HS-27A (cell line): ENCODE measurements at places on chromosomes 2 and 18.

- DNase-seq, result no peak
Measured at GRCh38 chr2:223918671-223919134, 26.4 kb downstream of the WDFY1 start.

GRCh38 chr2:46647041-46647440, 167.7 kb downstream of the TMEM247 start:
- DNase-seq, result no peak

DNA sequence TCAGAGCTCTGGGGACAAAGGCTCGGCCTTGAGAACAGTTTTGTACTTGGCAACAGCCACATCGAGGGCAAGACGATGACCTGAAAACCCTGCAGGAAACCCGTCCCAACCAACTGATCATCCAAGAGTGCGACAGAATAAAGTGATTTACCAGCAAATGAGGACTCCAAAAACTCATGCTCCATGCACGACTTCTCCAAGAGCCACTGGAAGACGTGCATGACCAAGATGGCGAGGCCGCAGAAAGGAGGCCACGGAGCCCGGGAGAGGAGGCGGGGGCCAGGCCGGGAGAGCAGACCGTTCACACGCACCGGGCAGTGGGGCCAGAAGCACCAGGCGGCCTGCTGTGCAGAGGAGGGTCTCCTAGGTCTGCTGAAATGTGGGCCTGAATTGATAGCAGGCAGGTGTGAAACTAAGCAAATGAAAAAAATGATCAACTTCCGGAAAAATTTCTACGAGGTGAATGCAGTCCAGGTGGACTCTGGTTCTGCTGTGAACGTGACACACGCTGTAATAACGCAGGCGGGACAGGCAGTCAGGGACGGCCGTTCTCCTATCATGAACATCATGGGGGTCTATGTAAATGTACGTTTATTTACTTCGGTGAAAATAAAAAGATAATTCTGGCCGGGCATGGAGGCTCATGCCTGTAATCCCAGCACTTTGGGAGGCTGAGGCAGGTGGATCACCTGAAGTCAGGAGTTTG, 252.2 kb downstream of the HDAC4 start:
- DNase-seq, result no peak

GRCh38 chr2:65435625-65436168, 3.3 kb upstream of the SPRED2 start:
- DNase-seq, result no peak

DNA sequence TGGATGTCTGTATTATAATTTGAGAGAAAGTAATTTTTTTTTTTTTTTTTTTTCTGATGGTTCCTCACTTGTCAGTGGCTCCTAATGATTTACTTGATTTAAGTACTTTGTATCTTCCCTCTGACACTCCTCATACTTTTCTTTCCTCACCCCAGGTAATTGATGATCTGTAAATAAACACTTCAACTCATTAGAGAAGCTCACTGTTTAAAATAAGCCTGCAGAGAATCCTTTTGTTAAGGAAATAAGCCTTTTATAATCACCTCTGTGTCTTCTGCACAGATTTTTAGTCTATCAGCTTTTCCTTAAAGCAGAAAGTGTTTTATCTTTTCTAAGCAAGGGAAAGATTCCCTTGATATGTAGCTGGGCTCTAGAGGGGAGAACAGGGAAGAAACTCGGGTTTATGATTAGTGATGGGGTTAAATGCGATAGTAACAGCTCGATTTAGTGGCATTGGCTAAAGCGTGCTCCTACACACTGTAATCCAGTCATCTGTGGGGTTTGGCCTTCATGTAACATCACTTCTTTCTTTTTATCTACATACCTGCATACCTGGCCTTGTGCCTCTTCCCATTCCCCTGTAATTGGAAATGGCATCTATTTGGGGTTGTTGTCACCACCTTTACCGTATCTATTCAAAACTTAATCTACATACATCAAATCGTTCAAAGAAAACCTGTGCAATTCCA, 60.1 kb upstream of the LRRTM1 start:
- DNase-seq, result no peak

DNA sequence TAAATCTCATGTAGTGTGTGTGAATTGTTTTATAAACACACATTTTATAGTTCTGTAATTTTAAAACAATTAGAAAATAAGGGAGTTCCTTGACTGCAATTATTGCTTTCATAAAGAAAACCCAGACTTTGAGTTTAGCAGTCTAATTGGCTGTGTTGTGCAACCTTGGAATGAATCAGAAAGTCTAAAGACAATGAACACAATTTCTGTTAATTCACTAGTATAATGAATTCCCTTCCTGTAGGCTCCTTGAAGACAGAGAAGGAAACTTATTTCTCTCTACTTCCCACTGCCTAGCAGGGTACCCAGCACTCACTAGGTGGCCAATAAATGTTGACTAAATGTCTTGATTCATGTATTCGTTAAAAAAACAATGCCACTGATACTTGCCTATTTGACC, 79.9 kb downstream of the ANTXR1 start:
- no peak for DNase-seq

- DNase-seq, result no peak
Measured at GRCh38 chr2:196597531-196597930, 42.0 kb upstream of the CCDC150 start.

DNA sequence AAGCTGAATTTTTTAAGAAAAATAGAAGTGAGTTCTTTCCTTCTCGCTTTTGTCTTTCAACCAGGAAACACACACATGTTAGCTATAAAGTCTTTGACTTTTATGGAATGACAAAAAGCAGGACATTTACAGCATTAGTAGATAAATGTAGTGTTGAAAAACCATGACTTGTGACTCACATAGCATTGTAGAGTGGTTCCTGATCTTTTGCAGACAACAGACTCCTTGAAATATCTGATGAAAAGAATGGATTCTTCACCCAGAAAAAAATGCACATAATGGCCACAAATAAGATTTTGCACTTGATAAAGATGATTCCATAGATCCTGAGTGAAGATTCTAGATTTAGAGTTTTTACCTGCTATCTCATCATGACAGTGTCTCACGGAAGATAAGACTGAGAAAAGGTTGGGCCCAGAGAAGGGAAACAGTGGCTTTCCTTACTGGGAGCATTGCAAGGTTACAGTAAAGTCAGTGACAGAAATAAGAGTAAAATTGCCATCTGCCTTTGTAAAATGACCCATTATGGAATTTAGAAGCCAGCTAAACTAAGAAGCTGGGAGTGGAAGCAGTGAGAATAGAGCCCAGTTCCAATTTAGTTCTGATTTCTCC, 14.0 kb downstream of the SMARCAL1 start:
- no peak for DNase-seq
